ENCODE measurements at places on chromosomes 1 and 21. TPM values are rescaled to one million over a fixed set of nuclear protein-coding genes. Genes with fewer than 3 reads are reported as not detected.

Gene ADAMTS4
- 1.5 TPM for total RNA-seq

Gene CLDN19
- not detected for total RNA-seq

Gene NCAM2
- 0.04 TPM for total RNA-seq

Gene RIPPLY3
- 0.47 TPM for total RNA-seq

Gene ERICH3
- total RNA-seq, result not detected

Gene WDR64
- total RNA-seq, result not detected

Gene MTARC2
- total RNA-seq, result 2.5 TPM

Gene CLCA2
- 251 TPM for total RNA-seq

Gene CYP4A11
- not detected for total RNA-seq

Gene G0S2
- total RNA-seq, result 961 TPM

Gene KIF26B
- total RNA-seq, result 0.95 TPM

Gene RNF223
- total RNA-seq, result 0.08 TPM

Gene EFHD2
- total RNA-seq, result 167 TPM

Gene INSRR
- not detected for total RNA-seq

Gene TCHH
- total RNA-seq, result 0.04 TPM

Gene HTR6
- total RNA-seq, result not detected
